ENCODE measurements at places on chromosomes 1 and 21. TPM values are rescaled to one million over a fixed set of nuclear protein-coding genes. Genes with fewer than 3 reads are reported as not detected.

Gene CACNA1S
- total RNA-seq = 0.94 TPM

Gene CCDC190
- 2.4 TPM for total RNA-seq

Gene CFHR2
- not detected for total RNA-seq

Gene PPP1R12B
- 5.1 TPM for total RNA-seq

Gene C1orf87
- not detected for total RNA-seq

Gene GJA5
- not detected for total RNA-seq
